Myocyte (in vitro differentiated cells): ENCODE measurements at places on chromosomes 1 and 21.

DNA sequence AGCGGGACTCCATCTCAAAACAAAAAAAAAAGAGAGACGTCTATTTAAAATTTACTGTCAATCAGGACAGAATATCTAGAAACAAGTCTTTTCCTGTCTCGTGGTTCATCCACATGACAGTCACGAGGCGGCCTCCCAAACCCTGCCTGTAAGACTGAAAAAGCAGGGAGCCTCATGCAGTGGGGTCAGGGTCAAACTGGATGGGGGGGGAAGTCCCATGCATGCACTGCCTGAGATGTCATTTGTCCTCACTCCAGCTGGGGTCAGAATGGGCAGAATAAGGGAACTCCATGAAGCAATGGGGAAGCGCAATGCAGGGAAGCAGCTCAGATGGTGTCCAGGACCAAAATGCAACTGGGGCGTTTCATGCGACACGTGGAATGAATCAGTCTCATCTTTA is 85.5 kb downstream of the PIK3CD start:
- DNase-seq = no peak

- no peak for DNase-seq
Measured at GRCh38 chr1:245776139-245776538, 621.4 kb downstream of the KIF26B start.

- no peak for DNase-seq
Measured at GRCh38 chr1:68363339-68363738, 86.4 kb downstream of the RPE65 start.

- DNase-seq = no peak
Measured at GRCh38 chr1:173052681-173053196, 2.0 kb upstream of the TNFSF18 start.

DNA sequence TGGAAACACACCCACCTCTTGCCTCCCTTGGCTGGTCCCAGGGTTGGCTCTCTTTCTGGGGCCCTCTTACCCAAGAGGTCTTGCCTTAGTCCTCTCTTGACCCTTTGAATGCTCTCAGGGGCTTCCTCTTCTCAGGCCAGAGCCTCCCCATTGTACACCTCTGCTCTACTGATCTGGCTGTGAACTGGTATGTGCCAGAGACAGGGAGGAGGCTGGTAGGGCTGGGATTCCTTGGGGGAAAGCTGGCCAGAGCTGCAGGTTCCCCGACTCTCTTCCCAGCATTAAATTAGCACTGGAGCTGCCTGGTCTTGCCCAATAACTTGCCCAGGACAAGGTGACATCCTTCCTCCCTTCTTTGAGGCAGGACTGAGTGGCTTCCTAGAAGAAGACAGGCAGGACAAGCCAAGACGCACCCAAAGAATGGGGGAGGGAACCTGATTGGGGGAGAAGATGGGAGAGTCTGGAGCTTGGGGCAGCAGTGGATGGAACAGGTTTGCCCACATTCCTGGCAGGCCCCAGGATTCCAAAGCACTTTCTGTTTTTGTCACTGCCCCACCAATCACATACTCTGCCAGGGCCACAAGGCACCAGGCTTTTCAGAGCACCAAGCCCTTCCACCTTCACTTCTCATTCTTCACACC is 37.2 kb upstream of the CITED4 start:
- no peak for DNase-seq

GRCh38 chr1:210291786-210292230 is 36.9 kb upstream of the HHAT start:
- DNase-seq = no peak

GRCh38 chr1:185719021-185719420 is 15.2 kb upstream of the HMCN1 start:
- DNase-seq = peak; percentile 84

DNA sequence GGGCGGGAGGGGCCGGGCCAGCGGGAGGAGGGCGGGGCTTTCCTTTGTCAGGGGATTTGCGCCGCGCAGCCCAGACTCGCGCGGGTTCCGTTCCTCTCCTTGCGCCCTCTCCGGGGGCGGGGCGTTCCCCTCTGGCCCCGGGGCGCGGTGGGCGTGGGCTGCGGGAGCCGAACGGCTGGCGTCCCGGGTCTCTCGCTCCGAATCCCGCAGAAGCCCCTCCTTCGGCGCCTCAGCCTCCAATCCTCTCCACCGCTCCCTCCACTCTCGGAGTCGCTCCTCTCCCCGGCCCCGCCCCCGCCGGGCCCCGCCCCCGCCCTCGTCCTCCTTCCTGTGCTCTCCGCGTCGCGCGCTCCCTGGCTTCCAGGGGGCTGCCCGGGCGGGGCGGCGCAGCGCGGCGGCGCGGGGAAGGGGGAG is 82.8 kb upstream of the BMP8A start:
- DNase-seq = peak; percentile 98

DNA sequence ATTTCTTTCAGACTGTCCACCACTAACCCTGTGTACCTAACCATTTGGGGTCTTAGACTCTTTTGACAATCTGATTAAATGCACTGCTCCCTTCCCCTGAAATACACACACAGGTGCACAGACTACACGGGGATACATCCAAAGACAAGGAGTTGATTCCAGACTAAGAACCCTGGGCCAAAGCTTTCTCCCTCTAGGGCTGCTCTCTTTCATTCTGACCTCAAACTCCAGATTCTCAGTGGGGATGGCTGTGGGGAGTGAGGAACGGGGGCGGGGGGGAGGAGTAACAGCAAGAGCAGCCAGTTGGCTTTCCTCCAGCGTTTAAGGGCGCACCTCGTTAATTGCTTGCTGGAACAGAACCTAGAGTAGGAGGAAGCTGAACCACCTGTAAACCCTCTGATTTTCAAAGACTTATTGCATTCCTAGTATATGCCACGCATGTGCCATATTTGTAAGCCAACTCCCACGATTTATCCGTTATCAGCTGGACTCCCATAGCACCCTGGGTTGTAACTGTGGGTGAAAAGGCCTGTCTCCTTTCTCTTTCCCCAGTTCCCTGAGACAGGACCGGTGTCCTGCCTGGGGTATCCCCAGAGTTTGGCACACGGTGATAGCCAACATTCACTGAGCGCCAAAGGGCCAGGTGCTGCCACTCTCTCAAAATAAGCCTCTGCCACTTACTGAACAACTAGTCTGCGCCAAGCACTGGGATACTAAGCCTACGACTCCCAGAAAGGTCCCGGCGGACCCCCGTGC is 920 bp downstream of the MTHFR start:
- peak; percentile 77 for DNase-seq

DNA sequence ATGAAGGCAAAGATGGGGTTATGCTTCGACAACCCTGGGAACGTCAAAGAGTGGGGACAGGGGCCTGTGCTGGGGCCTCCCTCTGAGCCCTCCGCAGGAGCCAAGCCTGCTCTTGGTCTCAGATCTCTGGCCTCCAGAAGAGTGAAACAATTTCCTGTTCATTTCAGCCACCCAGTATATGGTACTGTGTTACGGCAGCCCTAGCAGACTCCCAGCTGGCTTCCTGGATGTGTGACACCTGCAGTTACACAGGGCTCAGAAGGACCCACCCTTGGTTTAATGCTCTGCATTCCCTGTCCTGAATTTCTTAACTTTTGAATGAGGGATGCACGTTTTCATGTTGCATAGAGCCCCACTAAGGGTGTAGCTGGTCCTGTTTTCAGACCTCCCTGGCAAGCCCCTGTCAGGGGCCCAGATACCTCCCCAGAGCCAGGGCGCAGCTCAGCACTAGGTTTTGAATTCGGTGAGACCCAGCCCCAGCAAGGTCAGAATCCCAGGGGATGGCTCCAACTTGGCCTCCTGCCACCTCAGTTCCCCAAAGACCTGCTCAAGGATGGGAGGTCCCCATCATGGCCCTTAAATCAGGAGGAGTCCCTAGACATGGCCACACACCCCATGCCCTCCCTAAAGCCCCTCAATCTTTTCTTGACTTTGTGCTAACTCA is 79.0 kb upstream of the IFFO2 start:
- no peak for DNase-seq

DNA sequence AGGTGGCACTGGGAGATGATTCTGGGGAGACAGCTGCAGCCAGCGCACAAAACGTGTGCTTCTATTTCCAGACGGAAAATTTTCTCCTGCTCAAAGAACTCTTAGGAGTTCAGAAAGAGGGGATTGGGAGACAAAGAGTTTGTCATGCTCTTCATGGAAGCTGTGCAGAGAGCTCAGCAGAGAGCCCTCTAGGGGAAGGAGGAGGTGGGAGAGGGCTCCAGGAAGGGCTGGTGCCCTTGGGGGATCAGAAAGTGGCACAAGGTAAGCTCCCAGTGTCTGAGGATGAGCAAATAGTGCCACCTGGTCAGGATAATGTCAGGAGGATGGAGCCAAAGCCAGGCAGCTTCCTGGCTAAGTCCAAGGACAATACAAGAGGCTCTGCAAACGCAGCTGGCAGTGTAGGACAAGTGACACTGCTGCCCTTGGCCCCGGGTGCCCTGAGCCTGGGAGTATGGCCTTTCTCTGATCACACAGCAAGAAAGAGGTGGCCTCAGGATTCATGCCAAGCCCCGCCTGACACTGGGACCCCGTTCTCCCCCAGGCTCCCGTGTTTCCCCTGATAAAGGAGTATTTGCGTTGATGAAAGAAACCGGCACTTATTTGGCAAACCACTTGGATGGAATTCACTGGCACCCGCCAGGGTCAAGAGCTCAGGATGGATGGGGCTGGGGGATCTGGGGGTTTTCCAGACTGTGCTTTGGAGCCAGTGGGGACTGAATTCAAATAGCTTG is 254.0 kb downstream of the PTPRU start:
- no peak for DNase-seq

DNA sequence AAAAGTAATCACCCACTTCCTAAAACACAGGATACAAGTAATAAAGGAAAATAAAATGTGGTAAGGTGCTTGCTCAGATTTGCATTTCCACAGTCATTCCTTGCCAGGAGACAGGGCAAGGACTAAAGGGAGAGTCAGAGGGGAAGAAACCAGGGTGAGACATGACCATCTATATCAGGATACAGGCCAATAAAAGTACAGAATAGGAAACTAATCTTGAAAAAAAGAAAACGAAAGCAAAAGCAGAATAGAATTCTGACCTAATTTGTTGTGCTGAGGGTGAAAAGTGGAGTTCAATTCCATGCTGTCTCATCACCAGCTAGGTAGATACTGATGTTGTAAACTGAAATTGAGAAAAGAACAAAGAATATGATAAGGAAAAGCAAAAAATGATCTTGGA is 27.3 kb downstream of the JMJD4 start:
- no peak for DNase-seq

- DNase-seq = no peak
Measured at GRCh38 chr1:232308616-232309015, 321.3 kb downstream of the SIPA1L2 start.

DNA sequence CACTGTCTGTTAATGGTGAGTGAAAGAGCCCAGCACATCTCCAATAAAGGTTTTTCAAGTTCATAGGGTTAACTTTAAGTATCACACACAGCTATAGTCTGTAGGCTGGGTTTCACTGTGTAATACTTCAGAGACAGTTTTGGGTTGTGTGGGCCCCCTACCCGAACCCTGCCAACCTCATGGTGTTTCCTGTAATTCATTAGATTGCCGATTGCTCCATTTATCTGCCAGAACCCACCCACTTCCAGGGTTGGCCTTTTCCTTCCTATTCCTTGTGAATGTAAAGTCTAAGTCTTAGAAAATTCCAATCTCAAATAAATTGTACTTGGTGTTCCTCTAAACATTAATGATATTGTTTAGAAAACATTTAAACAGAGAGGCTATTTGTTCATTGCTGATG is 43.6 kb downstream of the CTTNBP2NL start:
- no peak for DNase-seq

GRCh38 chr1:77438236-77438913 is 156.6 kb downstream of the AK5 start:
- DNase-seq = peak; percentile 83

DNA sequence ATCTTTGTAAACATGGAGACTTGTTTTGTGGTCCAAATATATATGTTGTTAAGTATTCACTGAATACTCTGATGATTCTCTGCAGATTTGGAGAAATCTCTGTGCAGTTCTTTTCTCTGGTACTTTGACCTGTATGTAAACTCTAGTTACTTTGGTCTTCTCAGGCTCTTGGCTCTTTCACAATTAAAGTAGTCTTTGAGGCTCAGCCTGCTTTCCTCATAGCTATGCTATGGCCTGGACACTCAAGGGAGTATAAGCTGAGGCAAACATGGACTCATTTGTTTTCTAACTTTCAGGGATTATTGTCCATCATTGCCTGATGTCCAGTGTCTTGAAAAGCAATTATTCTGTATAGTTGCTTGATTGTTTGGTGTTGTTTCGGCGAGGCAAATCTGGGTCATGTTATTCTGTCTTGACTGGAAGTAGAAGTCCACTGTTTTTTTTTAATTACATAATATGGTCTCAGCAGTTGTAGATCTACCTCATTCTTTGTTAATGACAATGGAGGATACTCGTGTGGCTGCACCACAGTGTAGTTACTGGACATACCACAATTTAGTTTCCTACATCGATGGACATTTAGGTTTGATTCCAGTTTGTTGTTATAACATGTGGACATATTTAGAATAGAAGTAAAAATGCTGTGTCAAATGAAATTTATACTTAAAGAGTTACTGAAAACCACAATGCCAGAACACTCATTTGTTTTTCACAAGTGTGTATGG is 9.2 kb downstream of the PTBP2 start:
- DNase-seq = no peak
